RPMI8226 (cell line): ENCODE measurements at places on chromosomes 6 and 20.
A peak's percentile ranks its signal among the peaks of the same experiment; 100 is the strongest.

DNA sequence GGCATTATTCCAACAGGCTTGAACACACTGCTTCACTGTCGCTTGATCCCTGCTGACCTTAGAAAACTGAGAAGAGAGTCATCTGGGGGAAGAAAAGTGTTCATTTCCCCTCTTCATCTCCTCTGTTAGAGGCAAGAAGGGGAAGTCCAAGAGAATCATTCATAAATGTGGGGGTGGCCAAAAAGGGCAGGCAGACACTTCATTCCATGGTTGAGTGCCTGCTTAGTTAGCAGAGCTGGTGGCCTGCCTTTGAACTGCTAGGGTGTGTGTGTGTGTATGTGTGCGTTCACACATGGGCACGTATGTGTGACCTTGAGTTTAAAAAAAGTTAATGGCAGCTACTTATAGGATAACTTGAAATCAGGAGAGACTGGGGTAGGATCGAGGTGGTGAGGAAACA, 39.4 kb upstream of the RFPL4B start:
- no peak for DNase-seq

DNA sequence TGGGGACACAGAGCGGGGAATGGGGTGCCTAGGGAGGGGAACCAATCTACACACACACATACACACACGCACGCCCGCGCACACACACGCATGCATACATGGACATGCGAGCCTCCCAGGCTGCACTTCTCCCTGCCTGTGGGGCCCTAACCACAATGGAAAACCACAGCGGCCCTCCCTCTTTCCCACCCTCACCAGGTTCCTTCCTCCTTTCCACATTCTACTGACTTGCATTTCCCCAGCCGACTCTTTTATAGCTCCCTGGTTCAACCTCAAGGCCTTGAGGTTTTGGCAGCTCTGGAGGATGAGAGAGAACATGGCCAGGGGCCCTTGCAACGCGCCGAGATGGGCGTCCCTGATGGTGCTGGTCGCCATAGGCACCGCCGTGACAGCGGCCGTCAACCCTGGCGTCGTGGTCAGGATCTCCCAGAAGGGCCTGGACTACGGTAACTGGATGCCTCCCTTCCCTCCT, at the start of gene BPI:
TSS of gene BPI (plus strand) at position 249 of the 472 bp plus-strand sequence. CDS start at position 317, 68 bp downstream.
- peak; percentile 17 for DNase-seq

DNA sequence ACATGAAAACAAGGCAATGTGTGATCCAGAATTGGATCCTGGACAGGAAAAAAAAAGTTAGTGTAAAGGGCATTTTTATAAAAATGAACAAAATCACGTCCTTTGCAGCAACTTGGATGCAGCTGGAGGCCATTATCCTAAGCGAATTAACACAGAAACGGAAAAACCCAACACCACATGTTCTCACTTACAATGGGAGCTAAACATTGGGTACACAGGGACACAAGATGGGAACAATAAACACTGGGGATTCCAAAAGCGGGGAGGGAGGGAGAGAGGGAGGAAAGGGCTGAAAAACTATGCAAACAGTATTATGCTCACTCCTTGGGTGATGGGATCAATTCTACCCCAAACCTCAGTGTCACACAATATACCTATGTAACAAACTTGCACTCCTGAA, 91.4 kb upstream of the BTBD3 start:
- DNase-seq, result no peak

DNA sequence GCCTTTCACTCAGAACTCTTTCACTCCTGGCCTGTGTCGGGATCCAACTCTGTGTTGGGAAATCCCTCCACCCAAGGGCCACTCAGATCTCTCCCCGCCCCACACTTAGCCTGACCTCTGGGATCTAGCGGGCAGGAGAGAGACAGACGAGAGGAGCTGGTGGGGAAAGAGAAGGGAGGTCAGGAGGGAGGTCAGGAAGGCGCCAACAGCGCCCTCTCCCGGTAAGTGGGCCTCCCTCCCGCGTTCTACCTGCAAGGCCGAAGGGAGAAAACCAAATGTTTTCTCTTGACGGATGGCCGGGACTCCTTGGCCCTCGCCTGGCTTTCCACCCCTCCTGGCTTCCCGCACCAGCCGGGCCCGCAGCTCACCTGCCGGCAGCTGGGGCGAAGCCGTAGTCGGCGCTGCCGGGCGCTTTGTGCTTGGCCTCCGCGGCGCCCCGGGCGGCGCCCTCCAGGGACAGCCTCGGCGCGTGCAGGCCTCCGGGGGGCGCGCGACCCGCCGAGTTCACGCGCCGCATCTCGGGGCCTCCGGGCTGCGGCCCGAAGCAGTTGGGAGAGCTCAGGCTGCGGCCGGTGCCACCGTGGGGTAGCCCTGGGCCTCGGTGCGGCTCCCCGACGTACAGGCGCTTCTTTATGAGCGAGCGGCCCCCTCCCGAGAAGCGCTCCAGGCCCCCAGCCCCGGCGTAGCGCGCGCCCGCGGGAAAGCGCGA, 38.2 kb downstream of the C6orf132 start:
- DNase-seq, result peak; percentile 76

DNA sequence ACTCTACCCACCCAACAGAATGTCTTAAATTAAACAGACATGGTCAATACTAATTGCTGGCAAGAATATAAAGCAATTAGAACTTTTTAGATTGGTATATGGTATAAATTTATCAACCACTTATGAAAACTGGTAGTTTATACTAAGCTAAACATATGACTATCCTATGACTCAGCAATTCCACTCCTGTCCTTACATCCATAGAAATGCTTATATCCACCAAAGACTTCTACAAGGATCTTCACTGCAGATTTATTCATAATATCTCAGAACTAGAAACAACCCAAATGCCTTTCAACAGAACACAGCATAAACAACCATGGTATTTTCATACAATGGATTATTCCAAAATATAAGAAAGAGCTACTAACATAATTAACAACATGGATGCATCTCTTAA, 4.6 kb downstream of the ZNF184 start:
- no peak for DNase-seq

DNA sequence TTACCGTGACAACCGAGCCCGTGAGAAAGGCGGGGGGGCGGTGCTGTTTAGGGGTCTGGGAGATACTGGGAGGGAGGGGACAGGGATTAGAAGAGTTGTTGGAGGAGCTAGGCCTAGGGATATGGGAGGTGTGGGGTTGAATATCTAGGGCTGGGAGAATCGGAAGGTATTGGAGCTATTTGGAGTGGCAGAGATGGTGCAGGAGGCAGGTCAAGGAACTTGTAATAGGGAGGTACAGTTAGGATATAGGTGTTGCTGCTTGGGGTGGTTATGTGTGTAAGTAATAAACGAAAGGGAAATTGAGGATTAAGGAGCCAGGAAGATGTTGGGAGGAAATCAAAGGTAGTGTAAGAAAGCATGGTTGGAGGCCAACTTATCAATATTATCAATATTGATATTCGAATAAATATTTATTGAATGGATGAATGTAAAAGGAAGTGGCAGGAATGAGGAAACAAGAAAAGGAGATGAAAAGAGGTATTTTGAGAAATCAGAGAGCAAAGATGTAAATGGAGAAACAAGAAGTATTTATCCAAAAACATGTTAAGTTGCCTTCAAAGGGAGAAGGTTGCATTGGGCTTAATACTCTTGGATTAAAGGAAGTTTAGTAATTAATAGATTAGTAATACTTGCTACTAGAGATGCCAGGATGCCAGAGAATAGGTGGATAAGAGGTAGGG, 602 bp downstream of the PPP1R11 start:
- no peak for DNase-seq

DNA sequence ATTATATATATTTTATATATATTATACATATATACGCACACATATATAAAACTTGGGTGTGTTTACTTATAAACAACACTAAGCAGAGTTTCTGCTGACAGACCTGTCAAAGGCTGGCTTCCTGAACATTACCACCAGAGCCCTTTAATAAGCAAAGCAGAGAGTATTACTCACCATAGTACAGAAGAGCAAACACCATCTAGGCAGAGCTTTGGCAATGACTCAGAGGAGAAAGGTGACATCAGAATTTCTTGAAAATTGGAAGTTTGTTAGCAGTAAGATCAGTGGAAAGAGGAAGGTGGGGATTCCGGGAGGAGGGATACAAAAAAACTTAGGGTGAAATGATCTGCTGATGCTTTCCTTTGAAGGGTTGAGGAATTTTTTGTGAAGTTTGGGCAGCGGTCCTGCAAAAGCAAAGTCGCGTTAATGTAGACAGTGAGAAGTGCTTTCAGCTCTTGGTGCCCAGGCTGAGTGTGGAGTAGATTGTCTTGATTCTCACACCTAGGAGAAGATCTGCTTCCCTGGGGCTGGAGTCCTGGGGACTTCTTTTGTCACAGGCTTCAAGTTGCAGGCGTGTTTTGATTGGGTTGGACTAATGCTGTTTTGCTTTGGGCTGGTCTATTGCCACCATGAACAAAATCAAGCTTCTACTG, 109.6 kb upstream of the BACH2 start:
- no peak for DNase-seq

DNA sequence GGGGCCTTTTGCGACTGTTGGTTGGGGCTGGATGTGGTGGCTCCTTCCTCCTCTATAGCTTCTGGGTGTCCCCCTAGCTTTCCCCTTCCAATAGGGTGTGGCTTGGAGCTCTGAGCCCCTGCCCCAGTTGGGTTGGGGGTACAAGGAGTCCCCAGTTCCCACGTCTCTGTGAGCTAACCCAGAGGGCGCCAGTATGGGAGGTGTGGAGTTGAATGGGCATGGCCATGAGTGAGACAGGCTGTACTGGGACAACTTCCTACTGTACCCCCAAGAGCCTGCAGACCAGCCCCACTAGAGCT, 1.2 kb downstream of the C20orf204 start:
- no peak for DNase-seq
